GM12878 (cell line): ENCODE measurements at places on chromosomes 4 and X. TPM values are rescaled to one million over a fixed set of nuclear protein-coding genes. Genes with fewer than 3 reads are reported as not detected.

The REPS2 gene
- 5.7 and 6.6 TPM in 2 replicates for total RNA-seq

DNA sequence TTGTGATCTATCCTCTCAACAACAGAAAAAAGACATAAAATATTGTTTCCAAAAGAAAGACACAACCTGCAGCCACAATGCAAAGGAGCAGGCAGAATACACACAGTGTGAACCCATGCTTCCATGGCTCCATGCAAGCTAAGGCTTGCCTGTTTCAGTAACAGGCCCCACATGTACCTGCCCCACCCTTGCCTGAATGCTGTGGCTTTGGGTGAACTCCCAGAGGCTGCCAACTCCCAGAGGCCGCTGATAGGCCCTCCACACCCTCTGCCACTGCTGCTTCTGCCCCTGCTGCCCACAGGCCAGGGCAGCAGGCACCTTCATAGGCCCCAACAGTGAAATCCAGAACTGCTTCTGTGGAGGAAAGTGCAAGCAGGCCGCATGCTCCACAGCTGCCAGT is 313.9 kb downstream of the CHIC1 start:
- no peak for DNase-seq

DNA sequence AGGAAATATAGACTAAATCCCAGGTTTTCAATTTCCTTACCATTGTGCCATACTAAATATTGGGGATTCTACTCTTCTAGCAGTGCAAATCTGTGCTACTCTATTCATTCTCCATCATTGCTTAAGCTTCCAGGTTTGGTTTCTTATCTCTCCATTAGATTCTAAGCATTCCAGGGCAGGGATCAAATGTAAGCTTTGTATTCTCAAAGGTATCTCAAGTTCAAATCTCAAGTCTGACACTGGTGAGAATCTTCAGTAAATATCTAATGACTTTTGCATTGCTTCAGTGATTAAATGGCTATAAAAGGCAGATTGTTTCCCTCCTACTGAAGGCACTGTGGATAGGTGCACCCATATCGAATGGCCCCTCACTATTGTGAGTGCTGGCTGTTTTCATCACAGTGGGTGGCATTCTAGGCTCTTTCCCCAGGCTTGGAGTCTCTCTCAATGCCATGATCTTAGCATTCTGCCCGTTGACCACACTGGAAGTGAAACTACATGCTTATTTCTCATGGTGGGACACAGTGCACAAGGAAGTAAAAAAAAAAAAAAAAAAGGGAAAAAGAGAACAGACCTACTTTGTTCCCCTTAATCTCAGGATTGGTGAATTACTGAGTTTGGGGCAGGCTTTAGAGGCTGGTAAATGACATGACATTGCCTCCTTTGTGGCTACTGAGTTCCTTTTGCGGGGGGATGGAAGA is 28.7 kb downstream of the FAM9C start:
- DNase-seq: no peak

GRCh38 chr4:134147941-134148340 is 53.6 kb downstream of the PABPC4L start:
- DNase-seq: no peak

DNA sequence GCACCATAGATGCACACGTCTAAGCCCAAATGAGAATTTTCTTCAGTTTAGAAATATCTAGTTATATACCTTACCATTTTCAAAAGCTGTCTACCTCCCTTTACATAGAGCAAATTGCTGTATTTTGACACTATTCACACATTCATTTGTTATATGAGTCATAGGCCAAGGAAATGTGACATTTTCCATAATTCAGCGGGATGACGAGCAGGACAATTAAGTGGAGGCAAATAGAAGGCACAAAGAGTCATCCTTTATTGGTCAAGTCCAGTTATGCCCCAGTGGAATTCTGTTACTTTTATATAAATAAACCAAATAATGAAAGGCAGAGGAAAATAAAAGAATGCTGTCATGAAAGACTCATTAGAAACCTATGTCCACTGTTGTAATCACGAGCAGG is 27.9 kb downstream of the FGF13 start:
- DNase-seq: no peak

DNA sequence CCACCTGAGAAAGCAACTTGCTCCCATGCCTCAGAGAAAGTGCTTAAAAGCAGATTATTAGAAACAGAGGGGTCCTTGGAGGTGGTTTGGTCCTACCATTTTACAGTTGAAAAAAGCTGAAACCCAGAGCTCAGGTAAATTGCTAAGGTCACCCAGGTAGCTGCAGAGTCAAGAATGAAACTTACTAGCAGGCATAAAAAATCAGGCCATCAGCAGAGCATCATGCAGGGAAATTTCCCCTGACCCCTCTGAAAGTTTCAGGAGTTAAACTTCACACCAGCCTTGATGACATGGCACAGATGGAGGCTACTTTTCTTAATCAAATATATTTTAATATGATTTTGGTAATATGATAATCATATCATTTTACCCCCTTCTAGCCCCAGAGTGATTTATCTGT is 70.3 kb downstream of the IRF2 start:
- DNase-seq: no peak

DNA sequence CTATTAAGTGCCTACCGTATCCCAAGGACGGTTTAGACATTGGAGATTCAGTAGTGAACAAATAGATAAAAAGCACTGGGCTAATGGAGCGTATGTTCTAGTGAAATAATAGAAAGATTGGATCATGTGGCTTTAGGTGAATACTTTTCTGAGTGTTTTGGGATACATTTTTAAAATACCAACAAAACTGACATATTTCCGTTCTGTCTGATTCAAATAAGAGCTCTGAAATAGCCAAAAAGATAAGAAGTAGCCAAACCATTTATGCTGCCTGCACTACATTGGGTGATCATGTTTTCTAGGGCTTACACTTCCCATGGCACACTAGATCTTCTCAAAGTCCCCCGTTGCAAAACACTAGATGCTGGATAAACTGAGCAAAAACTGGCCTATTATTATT is 14.2 kb downstream of the IGFBP7 start:
- no peak for DNase-seq

DNA sequence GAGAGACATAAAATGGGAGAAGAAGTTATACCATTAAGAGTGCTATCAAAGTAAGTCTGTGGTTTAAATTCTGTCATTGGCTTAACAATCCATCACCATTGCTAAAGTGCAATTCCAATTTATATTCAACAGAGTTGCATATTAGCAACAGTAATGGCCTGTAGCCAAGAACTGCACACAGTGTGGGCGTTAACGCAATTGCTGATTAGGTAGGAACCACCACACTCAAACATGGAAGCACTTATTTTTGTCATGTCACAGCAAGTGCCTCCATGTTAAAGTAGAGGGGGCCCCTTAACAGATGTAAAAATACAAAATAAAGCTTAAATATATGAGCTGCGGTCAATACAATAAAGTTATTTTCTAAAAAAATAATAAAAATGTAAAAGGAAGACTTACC is 10.8 kb downstream of the LARP7 start:
- DNase-seq: no peak

- DNase-seq: peak; percentile 8
Observed at GRCh38 chr4:122827258-122827878, 737 bp downstream of the FGF2 start.

DNA sequence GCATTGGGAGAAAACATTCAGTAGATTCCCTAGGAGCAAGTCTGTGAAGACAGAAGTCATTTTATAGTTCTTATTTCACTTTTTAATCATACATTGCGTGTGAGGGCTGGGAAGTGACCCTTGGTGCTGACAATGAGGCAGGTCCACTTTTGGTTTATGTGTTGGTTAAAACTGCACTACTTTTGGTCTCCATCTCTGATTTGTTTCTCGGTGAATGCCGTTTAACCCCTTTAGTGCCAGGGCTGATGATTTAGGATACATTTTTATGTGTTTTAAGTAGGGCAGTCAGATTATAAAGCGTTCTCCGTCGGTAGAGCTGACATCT is 110.4 kb downstream of the AFF1 start:
- no peak for DNase-seq

GRCh38 chr4:128675083-128675482 is 134.4 kb upstream of the JADE1 start:
- peak; percentile 90 for DNase-seq

The SLC9B1 gene
- 1.0 and 2.2 TPM in 2 replicates for total RNA-seq

The MCF2 gene
- total RNA-seq: 0.36 and 0.45 TPM in 2 replicates

- no peak for DNase-seq
Observed at GRCh38 chr4:3044870-3045819, 29.2 kb downstream of the HTT-AS start.

GRCh38 chrX:139725720-139726119 is 17.8 kb upstream of the MCF2 start:
- peak; percentile 64 for DNase-seq

- no peak for DNase-seq
Observed at GRCh38 chr4:56321251-56321650, 66.0 kb downstream of the AASDH start.

The TBC1D19 gene
- 1.6 and 2.1 TPM in 2 replicates for total RNA-seq
